ENCODE measurements at places on chromosomes 12 and 14.

DNA sequence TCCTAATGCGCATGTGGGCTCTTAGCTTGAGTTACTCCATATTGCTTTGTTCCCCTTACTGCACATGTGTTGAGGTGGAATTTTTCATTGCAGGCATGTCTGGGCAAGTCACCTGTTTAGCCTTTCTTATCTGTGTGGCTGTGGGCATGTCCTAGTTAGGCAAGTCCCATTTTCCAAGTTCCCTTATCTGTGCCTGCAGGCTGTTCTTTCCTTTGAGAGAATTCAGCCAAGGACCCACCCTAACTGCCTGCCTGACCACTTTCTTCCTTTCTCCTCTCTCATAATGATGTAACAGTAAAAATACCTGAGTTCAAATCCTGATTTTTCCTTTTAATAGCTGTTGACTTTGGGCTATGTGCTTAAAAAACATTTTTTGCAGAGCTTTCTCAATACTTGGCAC, 870.6 kb downstream of the NRXN3 start:
- no peak for DNase-seq

GRCh38 chr12:50611021-50611744, 106.4 kb downstream of the DIP2B start:
- no peak for DNase-seq

DNA sequence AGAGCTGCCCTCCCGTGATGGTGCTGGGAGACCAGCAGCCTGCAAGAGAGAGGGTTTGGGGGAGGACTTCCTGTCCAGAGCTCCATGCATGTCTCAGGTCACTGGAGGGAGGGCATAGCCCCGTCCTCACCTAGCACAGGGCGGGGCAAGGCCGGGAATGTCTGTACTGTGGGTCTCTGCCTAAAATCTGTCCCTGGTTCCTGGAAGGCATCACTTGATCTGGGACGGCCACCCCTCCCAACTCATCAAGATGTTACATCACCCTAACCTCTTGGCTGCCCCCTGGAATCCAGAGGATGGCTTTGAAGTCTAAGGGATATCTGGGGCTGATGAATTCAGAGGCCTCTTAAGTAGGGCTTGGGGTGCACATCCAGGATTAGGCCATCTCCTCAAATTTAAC, 37.0 kb upstream of the MEG3 start:
- DNase-seq, result no peak

DNA sequence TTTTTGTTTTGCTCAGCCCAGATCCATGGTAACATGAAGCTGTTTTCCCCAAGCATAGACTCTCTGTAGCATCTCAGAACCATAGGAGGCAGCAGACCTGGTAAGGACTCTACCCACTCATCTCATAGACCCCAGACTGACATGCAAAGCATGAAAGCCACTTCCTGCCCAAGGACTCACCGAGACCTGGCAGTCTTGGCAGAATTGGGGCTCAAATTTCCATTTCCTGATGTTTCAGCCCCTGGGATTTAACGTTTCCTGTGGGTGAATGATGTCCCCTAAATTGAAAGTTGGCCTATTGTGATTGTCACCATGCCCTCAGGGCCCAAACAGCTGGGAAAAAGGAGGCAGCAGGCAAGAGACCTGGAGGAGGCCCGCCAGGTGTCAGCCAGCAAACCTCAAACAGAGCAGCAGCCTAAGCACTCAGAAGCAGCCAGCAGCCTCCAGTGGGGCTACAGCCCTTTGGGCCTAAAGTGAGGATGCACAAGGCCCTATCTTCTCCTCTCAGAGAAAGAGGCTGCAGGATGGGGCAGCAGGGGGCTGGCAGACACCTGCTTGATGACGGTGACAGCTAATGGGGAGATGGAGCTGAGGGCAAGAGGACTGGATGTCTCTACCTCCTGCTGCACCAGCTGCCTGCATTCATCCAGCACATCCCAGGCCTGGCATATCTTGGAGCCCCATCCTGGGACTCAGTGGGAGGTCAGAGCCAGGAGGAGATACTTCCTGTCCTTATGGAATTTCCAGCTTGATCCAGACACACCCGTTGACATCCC, 8.5 kb downstream of the KRT85 start:
- no peak for DNase-seq

DNA sequence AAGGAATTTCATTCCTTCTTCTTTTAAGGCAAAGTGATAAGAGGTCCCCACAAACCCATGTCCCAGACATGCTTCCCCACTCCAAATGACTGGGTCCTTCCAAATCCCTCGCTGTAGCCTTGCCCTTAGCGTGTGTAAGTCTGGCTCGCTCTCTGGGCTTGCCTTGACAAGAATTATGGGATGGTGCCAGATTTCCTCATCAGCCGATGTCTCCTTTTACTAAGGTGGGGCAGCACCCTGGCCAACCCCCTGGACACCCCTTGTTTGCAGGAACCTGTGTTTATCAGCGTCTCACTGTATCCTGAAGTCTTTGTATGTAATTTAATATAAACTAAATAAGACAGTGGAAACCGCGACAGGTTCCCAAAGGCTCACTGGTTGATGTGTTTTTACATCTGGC, 493.3 kb downstream of the EGLN3 start:
- DNase-seq, result no peak

DNA sequence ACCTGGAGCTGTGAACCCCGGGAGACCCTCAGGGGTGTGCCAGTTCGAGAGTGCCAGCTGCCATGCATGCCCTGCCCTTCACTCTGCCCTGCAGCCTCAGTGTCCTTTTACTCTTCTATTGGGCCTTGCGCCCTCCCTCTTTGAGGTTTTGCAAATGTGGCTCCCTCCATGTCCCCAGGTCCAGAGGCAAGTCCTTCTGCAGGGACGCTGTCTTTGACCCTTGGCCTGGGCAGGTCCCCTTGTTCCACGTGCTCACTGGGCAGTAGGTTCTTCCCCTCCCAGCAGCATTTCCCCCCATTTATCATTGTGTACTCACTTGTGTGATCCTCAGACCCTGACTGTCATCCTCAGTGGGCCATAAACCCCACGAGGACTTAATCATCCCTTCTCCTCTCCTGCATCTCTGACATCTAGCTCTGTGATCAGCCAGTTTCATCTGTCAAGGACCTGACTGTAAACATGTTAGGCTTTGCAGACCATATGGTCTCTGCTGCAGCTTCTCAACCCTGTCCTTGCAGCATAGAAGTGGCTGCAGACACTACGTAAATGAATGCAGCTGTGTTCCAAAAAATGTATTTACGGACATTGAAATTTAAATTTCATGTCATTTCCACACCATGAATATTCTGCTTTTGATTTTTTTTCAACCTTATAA, 36.6 kb downstream of the TSPAN9 start:
- no peak for DNase-seq

DNA sequence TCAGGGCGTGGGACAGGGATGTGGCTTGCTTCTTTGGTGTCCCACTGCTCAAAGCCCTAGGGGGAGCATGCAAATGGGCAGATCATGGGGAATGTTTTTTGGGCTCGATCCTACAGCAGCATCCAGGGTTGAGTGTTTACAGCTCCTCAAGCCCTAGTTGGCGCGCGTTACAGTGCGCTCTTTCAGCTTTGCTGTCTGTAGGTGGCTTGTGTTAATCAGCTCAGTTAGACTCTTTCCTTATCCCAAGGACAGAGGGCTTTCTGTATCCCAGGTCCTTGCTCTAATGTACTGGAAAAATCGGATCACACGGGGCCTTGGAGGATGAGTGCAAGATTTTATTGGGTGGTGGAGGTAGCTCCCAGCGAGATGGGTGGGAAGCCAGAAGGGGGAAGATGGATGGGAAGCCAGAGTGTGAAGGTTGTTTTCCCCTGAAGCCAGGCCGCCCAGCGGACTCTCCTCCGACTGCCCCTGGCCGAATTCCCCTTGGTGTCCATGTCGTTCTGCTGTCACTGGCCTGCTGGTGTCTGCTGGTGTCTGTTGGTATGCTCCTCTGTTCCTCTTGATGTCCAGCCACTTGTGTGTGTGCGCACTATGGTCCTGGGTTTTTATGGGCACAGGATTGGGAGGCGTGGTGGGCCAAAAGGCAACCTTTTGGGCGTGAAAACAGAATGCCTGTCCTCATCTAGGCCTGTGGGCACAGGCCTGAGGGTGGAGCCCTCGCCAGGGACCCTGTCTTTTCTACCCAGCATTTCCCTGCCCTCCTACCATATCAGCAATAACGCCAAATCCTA, 10.7 kb upstream of the TXNRD1 start:
- DNase-seq, result no peak

- no peak for DNase-seq
Observed at GRCh38 chr12:12025799-12026386, 44.8 kb upstream of the BCL2L14 start.

GRCh38 chr12:91561301-91561957, 378.8 kb upstream of the DCN start:
- DNase-seq, result no peak

GRCh38 chr12:67237231-67237630, 31.9 kb upstream of the CAND1 start:
- DNase-seq, result no peak

DNA sequence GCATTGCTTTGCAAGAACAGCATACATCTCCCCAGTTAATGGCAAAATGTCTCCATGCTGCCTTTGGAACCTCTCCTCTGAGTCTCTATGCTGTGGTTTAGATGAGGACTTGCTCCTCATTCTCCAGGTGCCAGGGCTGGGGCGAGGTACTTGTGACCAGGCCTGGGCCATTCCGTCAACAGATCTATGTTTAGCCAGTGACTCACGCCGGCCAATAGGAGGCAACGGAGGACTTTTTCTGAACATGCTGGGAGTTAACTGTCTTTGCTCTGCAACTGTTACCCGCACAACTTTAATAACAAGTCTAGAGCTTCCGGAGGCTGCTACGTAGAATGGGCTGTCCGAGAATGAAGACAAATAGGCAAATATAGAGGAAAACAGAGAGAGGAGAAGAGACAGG, 214.2 kb downstream of the GLT1D1 start:
- DNase-seq, result peak; percentile 18

- DNase-seq, result no peak
Observed at GRCh38 chr12:508145-508544, 48.4 kb downstream of the B4GALNT3 start.

GRCh38 chr12:20119596-20120402, 248.5 kb upstream of the PDE3A start:
- no peak for DNase-seq

- no peak for DNase-seq
Observed at GRCh38 chr14:69663300-69663643, 51.9 kb downstream of the SUSD6 start.

DNA sequence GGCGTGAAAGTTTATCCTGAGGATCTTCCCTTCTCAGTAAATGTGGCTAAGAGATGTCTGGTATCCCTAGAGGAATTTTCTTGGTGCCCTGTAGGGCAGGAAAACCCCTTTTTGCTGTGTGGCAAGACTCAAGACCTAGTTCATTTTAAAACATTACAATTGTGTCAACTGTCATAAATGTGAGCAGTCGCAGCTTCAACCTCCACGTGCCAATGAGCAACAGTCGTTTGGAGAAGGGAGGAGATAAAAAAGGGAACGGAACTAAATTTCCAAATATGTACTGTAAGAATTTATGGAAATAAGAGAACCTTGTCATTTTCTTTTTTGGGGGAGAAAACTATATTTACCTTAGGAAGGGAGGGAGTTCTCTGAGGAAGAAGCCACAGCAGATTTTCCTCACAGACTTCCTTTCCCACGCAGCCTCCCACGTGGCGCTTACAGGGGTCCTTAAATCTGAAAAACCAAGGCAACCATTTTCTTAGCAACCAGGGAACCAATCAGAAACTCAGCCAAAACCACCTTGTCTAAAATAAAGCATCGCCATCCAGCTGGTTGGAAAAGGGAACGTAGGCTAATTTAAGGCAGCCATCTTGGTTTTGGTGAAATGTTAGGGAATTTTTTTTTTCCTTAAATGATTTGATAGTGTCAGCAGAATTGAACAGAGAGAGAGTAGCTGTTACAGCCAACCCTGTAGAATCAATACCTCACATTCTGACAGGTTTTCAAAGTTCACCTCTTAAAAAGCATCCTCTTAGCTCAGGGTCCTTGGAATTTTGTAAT, 99.1 kb downstream of the FIGNL2 start:
- no peak for DNase-seq

DNA sequence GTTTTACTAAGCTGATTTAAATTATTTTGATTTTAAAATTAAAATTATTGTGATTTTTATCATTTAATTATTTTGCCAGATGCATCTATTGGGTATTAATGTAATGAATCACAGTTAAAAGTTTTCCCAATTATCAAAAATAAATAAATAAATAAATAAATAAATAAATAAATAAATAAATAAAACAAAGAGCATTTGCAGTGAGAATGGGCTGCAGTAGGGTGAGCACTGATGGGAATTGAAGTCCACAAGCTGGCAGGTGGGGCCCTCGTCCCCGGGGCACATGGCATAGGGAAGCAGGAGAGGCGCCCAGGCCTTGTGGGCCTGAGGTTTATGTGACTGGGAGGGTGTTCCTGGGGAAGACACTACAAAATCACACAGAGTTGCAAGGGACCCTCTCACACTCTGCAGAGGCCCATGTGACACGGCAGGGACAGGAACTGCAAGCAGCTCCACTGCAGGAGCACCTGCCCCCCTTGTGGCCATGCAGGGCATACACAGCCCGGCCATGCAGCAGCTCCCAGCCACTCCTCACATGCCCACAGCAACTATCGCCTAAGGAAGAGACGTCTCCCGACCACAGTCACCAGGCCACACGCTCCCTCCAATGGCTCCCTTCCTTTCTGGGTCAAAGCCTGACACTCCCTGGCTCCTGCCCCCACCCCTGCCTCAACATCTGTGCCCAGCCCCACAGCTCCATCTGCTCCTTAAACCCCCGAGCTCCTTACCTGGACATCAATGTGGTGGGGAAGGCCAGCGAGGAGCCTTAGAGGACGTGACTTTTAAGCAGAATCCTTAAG, 256.3 kb upstream of the SFSWAP start:
- no peak for DNase-seq

DNA sequence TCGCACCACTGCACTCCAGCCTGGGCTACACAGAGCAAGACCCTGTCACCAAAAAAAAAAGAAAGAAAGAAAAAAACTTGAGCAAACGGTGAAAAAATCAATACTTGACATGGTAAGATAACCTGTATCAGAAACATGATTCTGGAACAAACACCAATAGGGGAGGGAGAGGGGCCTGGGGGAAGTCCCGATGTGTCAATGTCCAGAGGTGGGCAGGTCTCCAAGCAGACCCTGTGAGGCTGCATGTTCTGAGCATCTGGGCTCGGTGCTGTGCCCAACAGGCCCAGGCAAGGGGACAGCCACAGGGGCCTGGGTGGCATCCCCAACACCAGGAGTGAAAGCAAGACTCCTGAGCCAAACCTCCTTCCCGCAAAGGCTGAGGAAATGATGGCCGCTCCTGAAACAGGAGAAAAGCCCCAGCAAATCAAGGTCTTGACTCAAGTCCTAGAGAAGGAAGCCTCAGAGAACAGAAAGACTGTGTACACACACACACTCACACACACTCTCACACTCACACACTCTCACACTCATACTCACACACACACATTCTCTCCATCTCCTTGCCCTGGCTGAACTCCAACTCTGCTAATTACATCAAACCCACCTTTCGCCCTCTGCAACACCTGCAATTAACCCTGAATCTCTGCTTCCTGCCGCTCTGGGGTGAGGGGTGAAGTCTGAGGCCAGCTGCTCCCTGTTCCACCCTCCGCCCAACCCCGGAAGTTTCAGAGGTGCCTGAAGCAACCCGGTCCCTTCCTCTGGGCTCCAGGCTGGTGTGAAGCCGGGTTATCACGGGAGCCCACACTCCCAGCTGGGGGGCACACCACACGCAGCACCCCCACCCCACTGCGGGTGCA, 20.4 kb downstream of the CCDC88C start:
- peak; percentile 45 for DNase-seq

All from NCI-H2107 (cell line).